ENCODE measurements at places on chromosomes 13 and 19.

DNA sequence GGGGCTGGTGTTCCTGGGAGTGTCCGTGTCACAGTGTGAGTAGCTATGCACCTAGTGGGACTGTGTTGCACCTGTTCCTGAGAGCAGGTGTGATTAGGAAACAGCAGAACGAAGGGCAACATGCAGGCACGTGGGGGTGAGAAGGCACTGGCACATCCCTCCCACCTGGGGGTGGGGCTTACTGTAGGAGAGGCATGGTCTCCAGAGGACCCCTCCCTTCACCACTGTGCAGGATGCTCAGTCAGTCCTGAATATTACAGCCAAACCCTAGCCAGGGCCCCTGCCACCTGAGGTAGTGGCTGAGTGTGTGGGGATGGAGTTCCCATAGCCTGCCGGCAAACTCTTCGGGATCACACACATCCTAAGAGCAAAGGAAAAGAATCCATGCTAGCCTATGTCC, 99.2 kb downstream of the ZDHHC20 start:
- no peak overlapping the region for H3K27ac ChIP-seq
- no peaks in the 10 kb centered on the region for H3K4me1 ChIP-seq
- no peak for DNase-seq

DNA sequence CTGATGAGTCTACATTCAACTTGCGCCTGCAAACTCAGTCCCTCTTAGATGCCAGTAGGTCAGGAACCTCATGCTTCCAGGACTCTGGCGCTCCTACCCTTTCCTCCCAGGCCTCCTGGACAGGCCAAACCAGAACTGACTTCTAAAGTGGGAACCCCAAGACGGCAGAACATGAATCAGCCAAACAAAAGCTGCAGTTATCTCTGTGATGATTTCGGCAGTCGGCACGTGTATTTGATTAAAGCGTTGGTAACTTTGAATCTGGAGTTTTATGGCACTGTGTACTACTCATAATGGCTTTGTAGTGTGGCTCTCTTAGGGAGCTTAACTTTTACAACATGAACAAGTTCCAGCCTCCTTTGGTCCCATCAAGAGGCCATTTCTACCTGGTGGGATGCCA, 13.7 kb downstream of the ACTN4 start:
- no peaks in the 10 kb centered on the region for H3K27me3 ChIP-seq
- H3K36me3 ChIP-seq, result peaks cover 15% of the 10 kb centered on the region
- no peak overlapping the region for H3K4me3 ChIP-seq
- H3K4me1 ChIP-seq, result peaks cover 73% of the 10 kb centered on the region

DNA sequence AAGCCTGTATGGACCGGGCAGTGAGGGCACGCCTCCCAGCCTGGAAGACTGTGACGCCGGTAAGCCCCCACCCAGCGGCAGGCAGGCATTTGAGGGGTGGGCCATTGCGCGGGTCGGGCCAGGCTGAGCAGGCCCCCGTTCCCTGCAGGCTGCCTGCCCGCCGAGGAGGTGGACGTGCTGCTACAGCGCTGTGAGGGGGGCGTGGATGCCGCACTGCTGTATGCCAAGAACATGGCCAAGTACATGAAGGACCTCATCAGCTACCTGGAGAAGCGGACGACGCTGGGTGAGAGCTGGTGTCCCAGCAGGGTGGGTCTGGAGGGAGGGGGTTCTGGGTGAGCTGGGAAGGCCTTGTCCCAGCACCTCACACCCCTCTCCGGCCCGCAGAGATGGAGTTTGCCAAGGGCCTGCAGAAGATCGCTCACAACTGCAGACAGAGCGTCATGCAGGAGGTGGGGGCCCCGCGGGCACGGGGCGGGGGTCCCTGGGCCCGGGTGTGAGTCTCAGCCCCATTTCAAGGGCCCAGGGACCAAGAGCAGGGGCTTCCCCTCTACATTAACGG, 7.1 kb downstream of the ARHGAP45 start:
- H3K4me1 ChIP-seq, result peaks cover 7% of the 10 kb centered on the region
- no peak for DNase-seq
- no peaks in the 10 kb centered on the region for H3K36me3 ChIP-seq
- H3K27ac ChIP-seq, result no peak overlapping the region
- H3K27me3 ChIP-seq, result peaks cover 11% of the 10 kb centered on the region
- no peak overlapping the region for H3K4me3 ChIP-seq

GRCh38 chr19:39303373-39304184, 7.4 kb downstream of the IFNL1 start:
- H3K4me3 ChIP-seq, result no peak overlapping the region
- no peaks in the 10 kb centered on the region for H3K36me3 ChIP-seq
- peaks cover 17% of the 10 kb centered on the region for H3K4me1 ChIP-seq
- peak overlapping the region; percentile 53 for H3K27ac ChIP-seq
- peak; percentile 78 for DNase-seq

GRCh38 chr19:11437955-11438354, 2.5 kb downstream of the PRKCSH start:
- no peak overlapping the region for H3K27ac ChIP-seq
- H3K27me3 ChIP-seq, result no peaks in the 10 kb centered on the region
- H3K4me3 ChIP-seq, result no peak overlapping the region

DNA sequence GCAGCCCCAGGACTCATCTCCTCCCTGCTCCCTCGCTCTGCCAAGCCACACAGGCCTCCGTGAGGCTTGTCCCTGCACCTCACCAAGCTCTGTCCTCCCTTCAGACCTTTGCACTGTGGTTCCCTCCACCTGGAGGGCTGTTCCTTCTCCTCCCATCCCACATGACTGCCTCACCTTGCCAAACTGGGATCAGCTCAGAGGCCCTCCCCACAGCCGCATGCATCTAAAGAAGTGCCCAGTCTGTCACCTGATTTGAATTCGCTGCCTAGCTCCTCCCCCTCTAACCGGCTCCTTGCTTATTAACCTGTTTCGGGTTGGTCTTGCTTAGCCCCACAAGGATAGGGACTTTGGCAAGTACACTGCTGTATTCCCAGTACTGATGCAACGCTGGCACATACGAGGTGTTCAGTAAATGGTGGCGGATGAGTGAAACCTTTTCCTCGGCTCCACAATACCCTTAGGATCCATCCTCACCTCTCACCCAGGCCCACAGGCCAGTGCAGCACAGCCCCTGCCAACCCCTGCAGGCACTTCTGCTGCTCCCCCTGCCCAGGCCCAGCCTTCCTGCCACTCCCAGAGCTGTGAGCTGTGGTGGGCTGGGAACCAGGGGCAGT, 4.4 kb downstream of the AKT2 start:
- DNase-seq, result no peak
- no peak overlapping the region for H3K27ac ChIP-seq
- H3K4me3 ChIP-seq, result no peak overlapping the region
- no peaks in the 10 kb centered on the region for H3K27me3 ChIP-seq
- peaks cover 6% of the 10 kb centered on the region for H3K4me1 ChIP-seq
- peaks cover 8% of the 10 kb centered on the region for H3K36me3 ChIP-seq

DNA sequence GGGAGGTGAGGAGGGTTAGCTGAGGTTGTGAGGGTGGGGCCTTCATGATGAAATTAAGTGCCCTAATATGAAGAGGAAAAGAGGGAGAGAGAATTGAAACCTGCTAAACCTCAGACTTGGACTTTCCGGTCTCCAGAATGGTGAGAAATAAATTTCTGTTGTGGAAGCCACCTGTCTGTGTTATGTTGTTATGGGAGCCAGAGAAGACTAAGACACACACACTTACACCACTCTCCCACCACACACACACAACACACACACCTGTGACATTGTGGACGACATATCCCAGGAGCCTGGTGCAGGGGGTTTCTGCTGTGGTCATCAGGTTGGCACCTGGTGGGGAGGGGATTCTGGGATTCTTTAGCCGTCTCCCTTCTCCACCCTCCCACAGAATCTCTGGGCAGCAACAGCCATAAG, 14.0 kb downstream of the KLK4 start:
- H3K27ac ChIP-seq, result no peak overlapping the region
- H3K4me3 ChIP-seq, result no peak overlapping the region
- no peak for DNase-seq
- no peaks in the 10 kb centered on the region for H3K36me3 ChIP-seq

DNA sequence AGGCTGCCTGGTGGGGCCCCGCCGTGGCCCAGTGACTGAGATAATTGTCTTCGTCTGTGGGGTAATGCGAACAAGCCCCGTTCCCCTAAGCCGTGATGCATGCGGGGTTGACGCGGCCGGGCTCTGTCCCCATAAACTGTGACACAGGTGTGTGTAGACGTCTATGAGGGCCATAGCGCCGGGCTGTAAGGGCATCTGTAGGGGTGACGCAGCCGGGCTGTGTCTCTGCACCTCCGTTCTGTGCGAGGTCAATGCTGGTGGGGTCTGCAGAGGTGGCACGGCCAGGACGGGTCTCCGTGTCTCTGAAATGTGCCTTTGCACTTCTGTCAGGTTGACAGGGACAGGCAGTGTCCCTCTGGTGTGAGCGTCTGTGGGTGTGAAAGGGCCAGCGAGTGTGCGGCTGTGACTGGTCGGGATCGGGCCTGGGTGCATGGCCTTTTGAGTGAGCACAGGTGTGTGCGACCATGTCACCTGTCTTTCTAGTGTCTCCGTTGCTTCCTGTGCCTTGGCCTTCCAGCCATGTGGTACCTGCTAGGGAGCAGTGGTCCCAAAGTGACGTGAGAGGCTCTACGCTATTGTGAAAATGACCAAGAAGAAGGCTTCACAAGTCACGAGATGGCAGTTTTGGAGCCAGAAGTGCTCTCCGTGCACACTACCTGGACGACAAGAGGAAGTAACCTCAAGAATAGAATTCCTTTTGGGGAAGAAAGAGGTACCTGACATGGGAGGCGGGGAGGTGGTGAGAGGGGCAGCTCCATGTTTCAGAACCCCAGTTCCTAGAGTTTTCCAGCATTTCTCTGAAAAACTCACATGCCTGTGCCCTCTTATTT, 16.4 kb upstream of the ZNF331 start:
- no peak overlapping the region for H3K27ac ChIP-seq
- no peaks in the 10 kb centered on the region for H3K36me3 ChIP-seq
- peaks cover 4% of the 10 kb centered on the region for H3K4me1 ChIP-seq

DNA sequence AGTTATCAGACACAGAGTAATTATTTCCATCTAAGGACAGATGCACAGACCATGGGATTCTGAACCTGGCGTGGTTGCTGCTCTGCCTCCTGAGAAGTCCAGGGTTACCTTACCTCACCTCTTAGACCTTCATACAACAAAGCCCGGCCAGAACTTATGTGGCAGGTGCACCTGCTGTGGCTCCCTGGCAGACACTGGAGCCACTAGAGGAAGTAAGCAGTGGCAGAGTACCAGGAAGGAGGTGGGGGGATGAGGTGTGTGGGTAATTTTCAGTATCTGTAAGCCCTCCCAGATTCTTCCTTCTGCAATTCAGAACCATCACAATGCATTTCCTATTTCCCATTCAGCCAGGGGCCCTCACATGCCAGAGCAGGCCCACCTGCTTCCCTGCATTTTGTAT, 106.1 kb upstream of the DOCK9 start:
- H3K27me3 ChIP-seq, result no peaks in the 10 kb centered on the region
- DNase-seq, result no peak
- no peak overlapping the region for H3K27ac ChIP-seq
- no peaks in the 10 kb centered on the region for H3K36me3 ChIP-seq
- H3K4me3 ChIP-seq, result no peak overlapping the region

- H3K27ac ChIP-seq, result no peak overlapping the region
- no peak for DNase-seq
- no peaks in the 10 kb centered on the region for H3K27me3 ChIP-seq
- H3K4me3 ChIP-seq, result no peak overlapping the region
Observed at GRCh38 chr19:52206481-52206880, 16.6 kb downstream of the PPP2R1A start.

DNA sequence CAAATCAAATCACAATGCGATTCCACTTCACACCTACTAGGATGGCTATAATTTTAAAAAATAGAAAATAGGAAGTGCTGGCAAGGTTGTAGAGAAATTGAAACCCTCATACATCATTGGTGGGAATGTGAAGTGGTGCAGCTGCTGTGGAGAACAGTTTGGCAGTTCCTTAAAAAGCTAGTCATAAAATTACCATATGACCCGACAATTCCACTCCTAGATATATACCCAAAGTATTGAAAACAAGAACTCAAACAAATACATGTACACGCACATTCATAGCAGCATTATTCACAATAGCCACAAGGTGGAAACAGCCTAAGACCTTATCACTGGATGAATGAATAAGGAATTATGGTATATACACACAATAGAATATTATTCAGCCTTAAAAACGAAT, 12.0 kb downstream of the HMGB1 start:
- H3K27ac ChIP-seq, result no peak overlapping the region
- no peak overlapping the region for H3K4me3 ChIP-seq
- DNase-seq, result no peak

GRCh38 chr13:51282322-51282721, 57.2 kb upstream of the SERPINE3 start:
- H3K27ac ChIP-seq, result no peak overlapping the region
- DNase-seq, result no peak
- H3K36me3 ChIP-seq, result no peaks in the 10 kb centered on the region
- no peaks in the 10 kb centered on the region for H3K27me3 ChIP-seq
- H3K4me3 ChIP-seq, result no peak overlapping the region
- H3K4me1 ChIP-seq, result no peaks in the 10 kb centered on the region

DNA sequence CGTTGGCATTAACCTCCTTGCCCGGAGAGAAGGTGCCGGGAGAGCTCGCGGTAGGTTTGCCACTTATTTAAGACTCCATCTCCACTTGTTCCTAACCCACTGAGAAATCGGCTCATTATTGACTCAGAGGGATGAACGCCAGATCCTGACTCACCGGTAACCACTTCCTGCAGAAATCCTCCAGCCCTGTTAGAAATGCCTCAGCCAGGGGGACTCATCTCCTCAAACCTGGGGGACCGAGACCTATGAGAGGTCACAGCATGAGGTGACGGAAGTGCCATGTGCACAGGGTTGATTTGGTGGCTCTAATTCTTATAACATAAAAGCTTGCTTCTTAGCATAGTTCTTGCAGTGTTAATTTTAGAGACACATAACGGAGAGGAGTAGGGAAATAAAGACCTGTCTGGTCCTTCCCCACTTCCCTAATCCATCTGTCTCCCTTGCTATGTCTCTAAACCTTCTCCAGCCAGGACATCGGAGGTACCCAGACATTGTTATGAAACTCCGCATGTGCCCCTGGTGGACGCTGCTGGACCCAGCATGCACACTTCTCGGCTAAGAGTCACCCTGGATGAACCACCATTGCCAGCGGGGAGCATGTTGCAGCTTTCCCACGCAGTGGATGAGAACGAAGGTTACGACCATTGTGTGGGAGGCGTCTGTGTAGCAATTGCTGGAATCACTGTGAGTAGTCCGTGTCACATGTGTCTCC, 158.9 kb downstream of the EFNB2 start:
- H3K27ac ChIP-seq, result no peak overlapping the region
- no peaks in the 10 kb centered on the region for H3K36me3 ChIP-seq
- no peaks in the 10 kb centered on the region for H3K27me3 ChIP-seq
- H3K4me3 ChIP-seq, result no peak overlapping the region
- DNase-seq, result peak; percentile 43
- peaks cover 39% of the 10 kb centered on the region for H3K4me1 ChIP-seq

- no peak overlapping the region for H3K4me3 ChIP-seq
- no peak overlapping the region for H3K27ac ChIP-seq
- H3K27me3 ChIP-seq, result no peaks in the 10 kb centered on the region
- no peak for DNase-seq
- H3K4me1 ChIP-seq, result peaks cover 8% of the 10 kb centered on the region
Observed at GRCh38 chr13:21079221-21079620, 17.8 kb upstream of the LATS2 start.

GRCh38 chr19:18558202-18558555, 509 bp downstream of the KXD1 start:
- H3K27me3 ChIP-seq, result no peaks in the 10 kb centered on the region
- no peaks in the 10 kb centered on the region for H3K4me1 ChIP-seq
- peak overlapping the region; percentile 87 for H3K4me3 ChIP-seq
- peaks cover 14% of the 10 kb centered on the region for H3K36me3 ChIP-seq
- H3K27ac ChIP-seq, result peak overlapping the region; percentile 8
